Spinal cord (tissue), 10 donors: ENCODE measurements at places on chromosomes 12 and 14.

DNA sequence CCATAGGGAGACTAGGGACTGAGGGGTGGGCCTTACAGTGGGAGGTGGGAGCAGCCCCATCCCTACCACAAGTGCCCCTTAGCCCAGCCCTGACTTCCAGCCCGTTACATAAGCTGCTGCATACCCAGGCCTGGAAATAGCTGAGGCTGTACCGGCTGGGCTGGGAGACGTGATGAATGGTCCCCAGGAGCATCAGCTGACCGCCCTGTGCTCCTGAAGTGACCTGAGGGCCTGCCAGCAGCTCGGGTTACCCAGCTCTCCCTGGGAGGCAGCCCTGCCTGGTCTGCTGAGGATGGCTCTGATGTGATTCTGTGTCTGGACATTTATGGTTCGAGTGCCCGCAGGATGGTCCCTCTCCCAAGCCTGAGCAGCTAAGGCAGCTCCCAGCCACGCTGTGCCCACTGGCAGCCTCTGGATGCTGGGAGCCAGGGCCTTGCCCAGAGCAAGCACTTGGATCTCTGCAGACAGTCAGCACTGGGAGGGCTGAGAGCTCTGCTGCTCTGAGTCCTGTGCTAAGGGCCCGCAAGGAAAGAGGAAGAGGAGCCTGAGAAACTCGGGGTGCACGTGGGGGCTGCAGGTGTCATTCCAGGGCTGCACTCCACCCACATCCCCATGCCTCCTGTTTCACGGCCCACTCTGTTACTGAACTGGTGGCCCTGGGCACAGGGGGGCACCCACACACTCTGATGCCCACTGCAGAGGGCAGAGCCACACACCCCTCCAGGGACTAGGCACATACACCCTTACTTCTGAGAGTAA, 20.5 kb downstream of the TAMALIN start:
- DNase-seq, result no peak

- no peak for DNase-seq
Measured at GRCh38 chr12:106964526-106964925, 8.8 kb downstream of the TMEM263 start.

DNA sequence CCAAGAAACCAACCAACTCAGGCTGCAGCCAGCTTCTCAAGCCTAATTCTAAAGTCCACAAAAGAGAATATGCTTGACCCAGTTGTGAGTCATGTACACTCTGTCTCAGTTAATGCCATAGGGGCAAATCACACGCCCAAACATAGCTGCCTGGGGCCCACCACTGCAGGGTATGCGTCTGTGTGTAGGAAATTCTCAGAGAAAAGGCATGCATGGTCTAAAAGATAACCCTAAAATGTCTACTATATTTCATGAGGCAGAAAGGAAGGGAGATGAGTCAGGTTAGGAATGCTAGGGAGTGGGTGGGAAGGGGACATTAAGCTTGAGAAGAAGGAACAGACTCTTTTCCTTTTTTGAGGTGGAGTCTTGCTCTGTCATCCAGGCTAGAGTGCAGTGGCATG, 22.3 kb upstream of the SPTLC2 start:
- DNase-seq, result no peak

DNA sequence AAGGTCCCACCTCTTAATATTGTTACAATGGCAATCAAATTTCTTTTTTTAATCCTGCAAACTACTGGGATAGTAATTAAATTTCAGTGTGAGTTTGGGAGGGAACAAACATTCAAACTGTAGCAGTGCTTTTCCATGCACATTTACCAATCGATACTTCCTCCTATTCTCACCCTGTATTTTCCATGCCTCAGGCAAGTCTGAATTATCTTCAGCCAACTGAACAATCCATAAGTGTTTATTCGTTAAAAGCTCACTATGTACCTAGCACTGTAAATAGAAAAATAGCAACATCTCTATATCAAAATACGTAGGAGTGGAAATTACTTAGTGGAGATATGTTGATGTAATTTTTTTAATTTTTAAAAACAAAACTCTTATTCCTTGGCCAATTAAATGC, 43.5 kb downstream of the CCDC177 start:
- DNase-seq, result no peak

GRCh38 chr14:81565441-81566290, 32.0 kb upstream of the SEL1L start:
- peak; percentile 39 for DNase-seq
